ENCODE measurements at places on chromosomes 2 and 18. TPM values are rescaled to one million over a fixed set of nuclear protein-coding genes. Genes with fewer than 3 reads are reported as not detected.

GRCh38 chr2:158750458-158751125 is 44.5 kb upstream of the DAPL1 start:
- no peak for DNase-seq

GRCh38 chr2:227228061-227228667 is 63.7 kb downstream of the COL4A3 start:
- no peak for DNase-seq

- DNase-seq, result no peak
These were observed 84.6 kb downstream of the HS1BP3 start for GRCh38 chr2:20566331-20566730.

GRCh38 chr2:73285159-73285739 is 971 bp upstream of the FBXO41 start:
- no peak for DNase-seq

- no peak for DNase-seq
These were observed 164.5 kb upstream of the NCK2 start for GRCh38 chr2:105580216-105580615.

Gene RPRM
- total RNA-seq, result not detected

GRCh38 chr18:10234281-10234680 is 220.2 kb upstream of the APCDD1 start:
- DNase-seq, result no peak

- no peak for DNase-seq
These were observed 52.8 kb upstream of the PMAIP1 start for GRCh38 chr18:59846814-59847490.

DNA sequence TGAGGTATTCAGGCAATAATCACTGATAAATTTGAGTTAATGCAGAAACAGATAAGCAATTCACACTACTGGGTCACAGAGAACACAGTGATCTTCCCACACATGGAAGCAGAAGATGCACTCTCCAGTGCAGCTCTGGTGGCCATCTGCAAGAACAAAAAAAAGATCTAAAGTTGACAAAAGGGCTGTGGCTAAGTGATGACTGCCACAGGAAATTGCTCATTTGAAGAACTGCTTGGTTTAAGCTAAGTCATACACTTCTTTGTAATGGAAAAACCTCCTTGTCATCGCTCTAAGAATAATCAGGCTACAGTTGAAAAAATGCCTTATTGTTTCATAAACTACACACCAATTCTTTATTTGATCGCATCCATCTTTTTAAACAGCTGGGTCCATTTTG is 115.1 kb downstream of the DTNB start:
- DNase-seq, result no peak

- no peak for DNase-seq
These were observed 177.5 kb downstream of the ALPK2 start for GRCh38 chr18:58451115-58451971.

GRCh38 chr2:191905336-191905735 is 58.4 kb upstream of the CAVIN2 start:
- no peak for DNase-seq

Gene C2orf78
- not detected for total RNA-seq

DNA sequence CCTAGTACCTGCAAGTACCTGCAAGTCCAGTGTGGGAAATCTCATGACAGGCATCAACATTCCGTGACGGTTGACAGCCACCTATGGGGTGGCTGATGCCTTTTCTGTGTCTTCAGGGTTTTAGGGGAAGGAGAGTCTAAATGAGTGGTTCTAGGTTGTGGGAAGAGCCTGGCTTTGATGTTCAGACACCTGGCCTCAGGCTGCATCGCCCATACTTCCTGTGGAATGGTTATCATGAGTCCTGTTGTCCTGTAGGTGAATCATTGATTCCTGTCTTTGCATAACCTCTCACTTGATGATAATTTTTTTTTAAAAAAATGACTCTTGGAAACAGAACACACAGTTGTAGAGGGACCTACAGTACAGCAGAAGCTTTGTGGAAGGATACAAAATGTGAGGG is 108.9 kb downstream of the NEDD4L start:
- no peak for DNase-seq

GRCh38 chr2:220104871-220105351 is 477.5 kb downstream of the SLC4A3 start:
- no peak for DNase-seq

Gene LBX2
- 0.26 TPM for total RNA-seq

DNA sequence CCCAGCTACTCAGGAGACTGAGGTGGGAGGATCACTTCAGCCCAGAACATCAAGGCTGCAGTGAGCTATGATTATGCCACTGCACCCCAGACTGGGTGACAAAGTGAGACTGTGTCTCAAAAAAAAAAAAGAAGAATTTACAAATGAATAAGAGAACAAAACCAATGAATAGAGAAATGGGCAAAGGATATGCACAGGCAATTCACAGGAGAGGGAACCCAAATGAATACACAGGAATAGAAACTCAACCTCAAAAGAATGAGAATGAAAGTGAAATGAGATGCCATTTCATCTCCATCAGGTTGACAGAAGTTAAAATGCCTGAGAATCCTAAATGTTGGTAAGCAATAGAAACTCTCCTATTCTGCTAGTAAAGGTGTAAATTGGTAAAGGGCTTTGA is 40.2 kb downstream of the CFAP221 start:
- DNase-seq, result no peak

DNA sequence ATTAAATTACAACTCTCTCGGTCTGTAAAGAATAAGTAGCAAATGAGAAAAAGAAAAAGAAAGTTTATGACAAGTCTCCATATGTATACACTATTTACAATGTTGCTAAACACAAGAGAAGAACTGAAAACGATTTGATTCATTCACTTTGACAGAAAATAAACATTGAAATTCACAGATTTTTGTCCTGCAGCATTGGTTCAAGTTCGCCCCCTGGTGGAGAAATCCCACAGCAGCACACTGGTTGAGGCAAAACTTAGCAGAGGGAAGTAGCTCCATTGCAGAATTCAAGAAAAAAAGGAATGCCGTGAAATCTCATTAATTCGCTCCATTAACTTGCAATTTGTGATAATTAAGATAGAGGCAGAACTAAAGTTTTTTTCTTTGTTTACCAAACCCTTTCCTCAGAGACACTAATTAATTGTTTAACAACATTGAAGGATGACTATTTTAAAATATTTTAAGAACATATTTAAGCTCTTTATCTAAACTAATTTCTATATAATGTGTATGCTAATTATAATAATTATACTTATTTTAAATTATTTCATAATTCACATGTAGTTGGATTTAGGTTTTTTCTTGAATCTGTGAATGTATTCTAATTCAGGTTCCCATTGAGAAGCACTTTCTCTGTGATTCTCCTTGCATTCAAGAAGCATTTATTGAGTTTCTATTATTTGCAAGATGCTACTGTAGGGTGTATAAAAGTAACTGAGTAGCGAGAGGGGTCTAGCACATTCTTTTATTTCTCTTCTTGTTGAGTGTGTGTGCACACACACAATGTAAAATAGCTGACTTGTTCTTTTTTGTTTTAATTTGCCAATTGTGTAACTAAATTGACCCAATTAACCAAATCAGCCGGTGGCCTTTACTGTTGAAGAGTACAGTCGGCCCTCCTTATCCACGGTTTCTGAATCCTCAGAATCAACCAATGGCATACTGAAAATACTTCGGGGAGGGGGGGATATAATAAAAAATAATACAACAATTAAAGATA is 74.1 kb downstream of the COL4A3 start:
- DNase-seq, result peak; percentile 44

GRCh38 chr2:105052773-105053172 is 14.9 kb downstream of the MRPS9 start:
- no peak for DNase-seq
